Substantia nigra (tissue), 51 donors: ENCODE measurements at places on chromosomes 7 and 10.

DNA sequence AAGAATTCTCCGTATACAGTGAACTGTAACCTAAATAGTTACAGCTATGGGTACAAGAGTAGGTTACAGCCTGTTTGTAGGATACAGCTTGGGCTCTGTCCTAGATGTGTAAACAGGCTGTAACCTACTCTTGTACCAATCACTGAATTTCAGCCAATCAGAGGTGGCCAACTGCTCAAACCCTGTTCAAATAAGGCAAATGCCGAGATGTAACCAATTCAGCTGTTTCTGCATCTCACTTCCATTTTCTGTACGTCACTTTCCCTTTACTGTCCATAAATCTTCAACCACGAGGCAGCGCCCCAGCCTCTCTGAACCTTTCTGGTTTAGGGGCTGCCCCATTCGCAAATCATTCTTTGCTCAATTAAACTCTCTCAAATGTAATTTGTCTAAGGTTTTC, 8.3 kb upstream of the MMP21 start:
- no peak for DNase-seq

DNA sequence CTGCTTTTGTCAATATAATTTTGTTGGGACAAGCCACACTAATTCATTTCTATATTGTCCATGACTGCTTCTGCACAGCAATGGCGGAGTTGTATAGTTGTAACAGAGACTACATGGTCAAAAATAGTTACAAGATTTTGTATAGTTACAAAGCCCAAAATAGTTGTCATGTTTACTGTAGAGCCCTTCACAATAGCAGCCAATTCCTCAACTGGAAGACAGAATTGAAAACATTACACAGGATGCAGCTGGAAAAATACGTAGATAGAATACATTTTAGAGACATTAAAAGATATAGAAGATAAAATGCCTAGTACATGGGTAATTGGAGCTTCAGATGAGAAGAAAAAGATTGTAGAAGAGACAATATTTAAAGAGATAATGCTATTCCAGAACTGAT, 156.4 kb upstream of the FEZF1 start:
- no peak for DNase-seq

DNA sequence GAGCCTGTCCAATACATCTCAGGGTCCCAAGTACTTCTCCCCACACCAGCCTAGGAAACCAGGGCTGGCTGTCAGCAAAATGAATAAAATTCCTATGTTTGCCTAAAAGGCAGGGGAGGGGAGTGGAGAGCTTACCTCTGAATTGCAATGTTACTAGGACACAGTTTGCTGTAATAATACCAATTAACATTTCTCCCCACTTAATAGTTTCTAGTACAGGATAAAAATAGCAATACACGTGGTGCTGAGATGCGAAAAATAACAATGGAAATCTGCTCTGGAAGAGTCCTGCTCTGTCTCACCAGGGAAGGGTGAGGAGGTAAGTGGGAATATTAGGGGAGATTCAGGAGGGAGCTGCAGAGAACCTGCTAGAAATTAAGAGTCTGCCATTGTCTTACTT, 112.3 kb downstream of the PLXNA4 start:
- DNase-seq, result no peak

DNA sequence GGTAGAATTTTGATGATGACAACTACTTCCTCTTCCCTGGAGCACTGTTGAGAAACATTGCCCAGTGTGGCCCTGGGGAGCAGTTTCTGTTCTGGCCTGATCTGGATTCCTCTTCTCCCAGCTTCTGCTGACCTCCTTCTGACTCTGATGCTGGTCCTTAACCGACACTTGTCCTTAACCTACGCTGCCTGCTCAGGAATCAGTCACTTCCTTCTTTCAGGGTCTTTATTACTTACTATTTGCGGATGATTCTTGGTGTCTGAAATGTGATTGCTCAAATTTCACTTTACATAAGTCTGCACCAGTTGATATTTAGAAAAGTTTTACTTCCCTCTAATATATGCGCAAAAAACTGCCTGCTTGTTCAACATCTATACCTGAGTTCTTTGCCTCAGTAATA, 164.1 kb downstream of the PTEN start:
- DNase-seq, result no peak

GRCh38 chr7:146414373-146414772, 297.8 kb downstream of the CNTNAP2 start:
- no peak for DNase-seq

DNA sequence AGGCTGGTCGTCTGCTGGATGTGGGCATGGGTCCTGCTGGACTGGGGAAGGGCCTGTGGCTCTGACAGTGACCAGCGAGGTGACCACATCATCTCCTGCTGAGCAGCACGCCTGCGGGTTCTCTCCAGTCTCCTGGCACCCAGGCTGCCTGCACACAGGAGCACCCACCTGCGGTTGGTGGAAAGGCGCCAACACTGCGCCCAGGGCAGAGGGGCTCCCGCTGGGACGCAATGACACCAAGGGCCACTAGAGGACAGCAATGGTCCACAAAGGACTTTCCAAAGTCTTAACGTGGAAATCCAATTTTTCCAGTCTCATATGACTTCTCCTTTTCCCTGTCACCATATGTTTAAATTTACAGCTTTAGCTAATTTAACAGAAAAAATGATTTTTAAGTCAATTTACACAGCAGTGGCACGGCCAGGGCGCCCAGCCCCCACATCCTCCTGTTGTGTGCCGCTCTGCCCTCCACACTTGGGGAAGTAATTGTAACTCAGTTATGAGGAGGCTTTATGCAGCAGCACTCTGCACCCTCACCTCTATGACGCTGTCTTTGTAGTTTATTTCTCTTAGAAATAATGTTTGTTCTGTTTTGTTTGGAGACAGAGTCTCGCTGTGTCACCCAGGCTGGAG, 38.1 kb downstream of the CFAP46 start:
- DNase-seq, result no peak

- no peak for DNase-seq
These were observed 69.8 kb upstream of the WAC start for GRCh38 chr10:28463141-28463540.

DNA sequence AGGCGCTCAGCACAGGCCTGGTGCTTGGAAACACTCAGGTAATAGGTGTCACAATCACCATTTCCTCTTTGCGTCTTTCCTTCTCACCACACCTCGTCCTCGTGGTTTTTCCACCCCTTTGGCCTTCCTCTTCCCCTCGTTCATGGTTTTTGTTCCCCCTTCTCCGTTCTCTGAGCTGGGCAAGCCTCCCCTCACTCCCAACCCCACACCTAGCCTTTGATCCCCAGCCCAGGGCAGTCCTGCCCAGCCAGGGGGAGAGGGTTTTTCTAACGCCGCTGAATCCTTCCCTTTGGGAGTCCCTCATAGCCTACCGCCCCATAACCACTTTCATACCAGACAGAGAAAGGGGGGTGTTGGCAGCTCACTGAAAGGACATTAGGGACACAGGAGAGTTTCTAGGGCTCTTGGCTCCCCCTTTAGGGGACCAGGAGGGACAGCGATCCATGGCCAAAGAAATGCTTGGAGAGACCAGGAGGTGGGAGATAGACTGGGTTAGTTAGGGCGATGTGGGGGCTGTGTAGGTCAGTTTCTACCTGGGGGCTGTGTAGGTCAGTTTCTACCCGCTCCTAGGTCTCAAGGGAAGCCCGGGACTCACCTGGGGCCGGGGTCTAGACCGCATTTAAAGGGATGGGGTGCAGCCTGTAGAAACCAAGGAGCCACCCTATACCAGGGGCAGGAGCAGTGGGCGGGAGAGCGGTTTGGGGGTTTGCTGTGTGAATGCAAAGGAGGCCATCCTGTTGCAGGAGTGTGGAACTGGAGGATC, 1.4 kb downstream of the EPHB4 start:
- DNase-seq, result no peak

- no peak for DNase-seq
These were observed 234.0 kb upstream of the SP8 start for GRCh38 chr7:21020667-21021066.

- DNase-seq, result no peak
These were observed 24.9 kb downstream of the SAMD9 start for GRCh38 chr7:93092757-93093370.

- no peak for DNase-seq
These were observed 127.9 kb upstream of the PRSS58 start for GRCh38 chr7:142385491-142386340.

DNA sequence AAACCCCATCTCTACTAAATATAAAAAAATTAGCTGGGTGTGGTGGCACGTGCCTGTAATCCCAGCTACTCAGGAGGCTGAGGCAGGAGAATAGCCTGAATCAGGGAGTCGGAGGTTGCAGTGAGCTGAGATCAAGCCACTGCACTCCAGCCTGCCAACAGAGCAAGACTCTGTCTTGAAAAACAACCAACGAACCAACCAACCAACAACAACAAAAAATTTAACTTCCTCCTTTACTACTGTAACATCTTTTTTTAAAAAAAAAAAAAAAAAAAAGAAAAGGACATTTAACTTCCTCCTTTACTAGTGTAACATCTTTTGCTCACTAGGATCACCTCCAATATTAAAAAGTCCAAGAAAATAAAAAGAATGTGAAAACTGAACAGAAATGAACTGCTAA, 92.3 kb upstream of the TMEM168 start:
- DNase-seq, result no peak

- DNase-seq, result no peak
These were observed 13.4 kb downstream of the P4HA1 start for GRCh38 chr10:73083221-73083620.

GRCh38 chr7:979886-980571, 3.0 kb upstream of the CYP2W1 start:
- no peak for DNase-seq

GRCh38 chr10:43963379-43963778, 314.7 kb upstream of the ZNF32 start:
- DNase-seq, result no peak
